ENCODE measurements at places on chromosomes 7 and 10.

GRCh38 chr10:89327803-89328441, at the start of gene IFIT3:
Gene IFIT3, plus strand, starts transcription at chr10:89327997. Its CDS starts 77 bp downstream, at chr10:89328074.
- peak; percentile 86 for DNase-seq

DNA sequence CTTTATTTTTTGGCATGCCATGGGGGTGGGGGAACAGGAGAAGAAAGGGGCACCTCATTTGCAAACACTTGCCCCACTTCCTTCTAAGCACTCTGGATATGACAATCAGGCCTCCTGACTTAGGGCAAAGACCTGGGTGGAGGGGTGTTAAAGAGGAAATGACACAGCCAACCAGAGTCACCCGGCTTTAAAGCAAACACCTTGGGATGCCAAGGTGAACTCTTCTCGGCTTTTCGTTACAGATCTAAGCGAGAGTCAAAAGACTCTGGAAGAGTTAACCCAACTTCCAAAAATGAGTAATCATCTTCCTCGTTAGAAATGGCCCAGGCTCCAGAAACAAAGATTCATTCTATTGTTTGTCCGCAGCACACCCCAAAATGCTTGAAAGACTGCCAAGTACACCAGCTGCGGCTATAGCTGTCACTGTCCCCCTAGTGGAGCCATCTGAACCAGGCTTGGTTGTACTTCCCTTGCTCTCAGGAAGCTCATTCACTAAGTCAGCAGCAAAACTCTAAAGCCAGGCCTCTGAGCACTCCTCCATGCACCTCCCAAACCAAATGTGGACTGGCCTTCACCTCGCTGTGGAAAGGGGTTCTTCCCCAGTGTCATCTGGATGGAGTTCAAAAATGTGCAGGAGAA, 24.8 kb downstream of the FAM53B start:
- no peak for DNase-seq

DNA sequence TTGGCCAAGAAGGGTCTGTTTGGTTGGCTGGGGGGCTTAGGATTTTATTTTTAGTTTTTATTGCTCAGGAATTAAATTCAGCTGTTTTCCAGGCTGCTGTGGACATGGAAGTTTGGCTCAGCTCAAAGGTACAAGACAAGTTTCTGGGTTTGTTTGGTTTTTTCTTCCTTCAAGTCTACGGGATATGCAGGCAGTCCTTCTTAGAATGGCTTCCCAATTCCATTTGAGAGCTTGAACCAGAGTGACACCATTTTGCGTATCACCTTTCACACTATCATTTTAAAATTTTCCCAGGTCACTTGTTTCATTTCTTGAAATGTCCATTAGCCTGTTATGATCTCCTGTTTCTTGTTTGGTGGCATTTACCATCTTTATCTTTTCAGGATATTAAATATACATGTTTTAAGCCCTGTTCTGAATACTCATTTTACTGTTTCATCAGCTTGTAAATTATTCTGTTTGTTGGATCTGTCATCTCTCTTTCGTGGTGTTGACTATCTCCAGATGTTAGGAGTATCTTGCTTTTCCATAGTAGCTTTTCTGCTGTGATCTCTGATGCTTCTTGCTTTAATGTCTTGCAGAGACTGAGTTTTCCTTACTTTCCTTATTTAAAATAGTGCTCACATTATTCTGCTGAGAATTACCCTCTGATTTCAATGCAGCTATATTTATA, 9.4 kb upstream of the TMEM168 start:
- DNase-seq, result no peak

GRCh38 chr7:114922026-114922651, at the start of gene MDFIC:
Gene MDFIC, plus strand, starts transcription at chr7:114922094. Its CDS starts 940 bp downstream, at chr7:114923034.
- no peak for DNase-seq

DNA sequence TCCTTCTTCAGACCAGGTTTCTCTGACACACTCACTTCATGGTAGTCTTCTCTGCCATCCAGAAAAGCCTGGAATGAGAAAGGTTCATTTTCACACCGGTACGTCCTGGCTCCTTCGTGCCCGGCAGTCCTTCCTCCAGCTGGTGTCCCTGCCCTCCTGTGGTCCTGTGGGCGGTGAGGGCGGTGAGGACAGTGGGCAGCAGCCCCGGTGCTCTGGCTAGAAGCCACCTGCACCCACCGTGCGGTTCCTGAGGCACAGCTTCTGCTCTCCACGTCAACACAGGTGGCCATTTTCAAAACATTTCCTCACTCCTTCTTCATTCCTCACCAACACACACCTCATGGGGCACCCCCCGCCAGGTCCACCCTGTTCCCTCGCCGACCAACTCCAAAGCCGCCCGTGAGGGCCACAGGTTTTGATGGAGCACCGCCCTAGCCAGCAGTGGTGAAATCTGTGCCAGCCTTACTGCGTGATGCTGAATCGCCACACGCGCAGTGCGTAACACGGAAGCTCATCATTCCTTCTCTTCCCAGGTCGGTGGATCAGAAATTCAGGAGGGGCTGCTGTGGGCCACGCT, 251.4 kb upstream of the RNF32 start:
- DNase-seq, result no peak

GRCh38 chr10:89556600-89556999, 21.2 kb upstream of the SLC16A12 start:
- DNase-seq, result no peak

- DNase-seq, result no peak
These were observed 25.4 kb upstream of the PRXL2A start for GRCh38 chr10:80382989-80383388.

GRCh38 chr10:25661632-25662031, 272.4 kb upstream of the MYO3A start:
- no peak for DNase-seq

DNA sequence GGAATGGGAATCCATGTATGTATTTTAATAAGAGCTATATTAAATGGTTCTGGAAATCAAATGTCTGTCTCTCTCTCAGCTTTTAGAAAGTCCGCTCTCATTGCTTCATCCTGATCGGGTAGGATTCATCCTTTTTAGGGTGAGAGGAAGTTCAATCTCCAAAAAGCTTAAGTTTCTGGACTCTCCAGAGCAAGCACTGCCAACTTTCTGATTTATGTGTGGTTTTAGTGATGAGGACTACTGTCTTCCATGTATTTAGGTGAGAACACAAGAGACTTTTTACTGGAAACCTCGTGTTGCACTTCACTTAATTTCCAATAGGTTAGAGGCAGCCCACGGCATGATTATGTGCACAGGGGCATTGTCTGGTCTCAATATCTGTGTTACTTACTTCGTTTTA, 267.9 kb downstream of the SUGCT start:
- DNase-seq, result no peak

DNA sequence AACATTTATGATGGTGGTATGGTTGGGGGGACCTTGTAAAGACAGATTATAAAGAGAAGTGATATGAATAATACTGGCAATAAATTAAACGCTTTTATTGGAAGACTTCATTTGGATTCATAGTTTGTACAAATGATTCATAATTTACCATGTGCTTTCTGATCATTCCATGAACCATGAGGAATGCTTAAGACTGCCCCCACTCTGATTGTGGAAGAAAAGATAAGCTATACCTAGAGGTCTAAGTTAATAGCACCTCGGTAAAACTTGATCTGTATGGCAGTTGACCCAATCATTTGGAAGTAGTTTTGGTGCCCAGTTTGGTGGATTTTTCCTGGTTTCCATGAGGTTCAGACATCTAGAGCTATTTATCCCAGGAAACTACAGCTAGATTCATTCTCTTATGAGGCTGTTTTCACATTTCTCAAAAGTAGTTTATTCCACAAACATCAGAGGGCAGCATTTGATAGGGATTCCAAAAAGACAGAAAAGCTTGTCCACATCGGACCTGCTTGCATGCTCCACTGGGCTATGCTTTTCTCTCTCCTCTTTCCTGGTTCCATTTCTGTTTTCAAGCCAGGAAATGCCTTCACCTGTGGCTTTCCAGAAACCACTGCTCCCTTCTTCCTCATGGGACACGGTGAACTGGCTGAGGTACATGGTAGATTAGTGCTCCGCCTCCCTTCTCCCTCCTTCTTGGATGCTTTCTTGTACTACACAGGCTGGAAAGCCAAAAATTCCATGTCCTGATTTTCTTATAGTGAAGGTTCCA, 29.2 kb downstream of the TFAM start:
- DNase-seq, result peak; percentile 65

GRCh38 chr10:124343351-124344265, 75.1 kb downstream of the OAT start:
- DNase-seq, result no peak

GRCh38 chr10:126549344-126549743, 121.1 kb downstream of the C10orf90 start:
- no peak for DNase-seq

GRCh38 chr10:70774810-70775678, 10.1 kb downstream of the TBATA start:
- no peak for DNase-seq

GRCh38 chr10:78403781-78404180, 370.1 kb downstream of the RPS24 start:
- DNase-seq, result no peak

- DNase-seq, result no peak
These were observed 224.8 kb downstream of the FGFR2 start for GRCh38 chr10:121373411-121373810.

DNA sequence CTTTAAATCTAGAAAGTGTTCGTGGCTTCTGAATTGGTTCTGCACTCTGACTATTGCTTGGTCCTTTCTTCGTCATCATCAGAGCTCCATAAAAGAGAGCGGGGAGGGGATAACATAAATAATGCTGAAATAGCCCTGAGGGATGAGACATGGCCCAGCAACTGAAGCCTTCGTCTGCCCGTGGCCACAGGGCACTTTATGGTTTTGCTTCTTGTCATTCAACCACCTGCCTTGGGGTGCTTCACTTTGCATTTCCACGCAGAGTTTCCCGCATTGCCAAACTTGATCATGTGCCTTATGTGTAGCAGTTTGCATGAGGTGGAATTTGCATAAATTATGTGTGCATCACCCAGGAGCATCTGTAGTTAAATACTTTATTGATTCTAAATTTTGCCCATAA, 15.9 kb downstream of the GSTO2 start:
- no peak for DNase-seq

DNA sequence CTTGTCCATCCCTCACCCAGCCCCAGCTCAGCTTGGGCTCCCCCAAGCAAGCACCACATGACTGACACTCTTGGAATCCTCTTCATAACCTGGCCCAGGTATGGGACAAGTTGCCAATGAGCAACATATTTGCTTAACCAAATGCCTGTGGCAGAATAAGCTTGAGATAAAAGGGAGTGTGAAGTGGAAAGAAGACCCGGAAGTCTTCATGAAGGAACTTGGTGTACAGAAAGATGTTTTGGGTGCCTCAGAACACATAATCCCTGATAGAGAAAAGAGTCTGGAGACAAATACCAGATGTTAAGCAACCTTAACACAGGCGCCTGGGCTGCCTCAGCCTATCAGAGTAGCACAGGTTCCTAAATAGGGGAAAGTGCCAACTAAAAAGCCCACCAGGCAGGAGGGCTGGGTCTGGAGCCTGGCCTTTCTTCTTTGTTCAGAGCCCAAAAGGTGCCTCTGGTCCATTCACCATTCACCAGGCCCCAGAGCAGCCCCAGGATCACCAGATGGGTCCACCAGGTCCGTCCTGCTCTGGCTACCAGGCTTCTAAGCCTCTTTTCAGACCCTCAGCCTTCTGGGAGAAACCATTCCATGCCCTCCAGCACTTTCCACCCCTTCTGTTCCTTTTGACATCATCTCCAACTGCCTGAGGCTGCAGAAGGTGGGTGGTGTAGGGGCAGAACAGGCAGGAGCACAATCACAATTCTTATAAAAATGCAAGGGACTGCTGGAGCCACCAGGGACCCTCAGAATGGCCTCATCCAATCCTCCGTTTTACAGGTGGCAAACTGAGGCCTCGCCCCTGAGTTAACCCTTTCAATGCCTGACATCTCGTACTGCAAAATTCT, 22.6 kb downstream of the KCNMA1 start:
- no peak for DNase-seq

DNA sequence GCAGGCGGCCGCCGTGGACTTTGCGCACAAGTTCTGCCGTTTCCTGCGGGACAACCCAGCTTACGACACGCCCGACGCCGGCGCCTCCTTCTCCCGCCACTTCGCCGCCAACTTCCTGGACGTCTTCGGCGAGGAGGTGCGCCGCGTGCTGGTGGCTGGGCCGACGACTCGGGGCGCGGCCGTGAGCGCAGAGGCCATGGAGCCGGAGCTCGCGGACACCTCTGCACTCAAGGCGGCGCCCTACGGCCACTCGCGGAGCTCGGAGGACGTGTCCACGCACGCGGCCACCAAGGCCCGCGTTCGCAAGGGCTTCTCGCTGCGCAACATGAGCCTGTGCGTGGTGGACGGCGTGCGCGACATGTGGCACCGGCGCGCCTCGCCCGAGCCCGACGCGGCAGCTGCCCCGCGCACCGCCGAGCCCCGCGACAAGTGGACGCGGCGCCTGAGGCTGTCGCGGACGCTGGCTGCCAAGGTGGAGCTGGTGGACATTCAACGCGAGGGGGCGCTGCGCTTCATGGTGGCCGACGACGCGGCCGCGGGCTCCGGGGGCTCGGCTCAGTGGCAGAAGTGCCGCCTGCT, 14.1 kb downstream of the SH2B2 start:
- no peak for DNase-seq

DNA sequence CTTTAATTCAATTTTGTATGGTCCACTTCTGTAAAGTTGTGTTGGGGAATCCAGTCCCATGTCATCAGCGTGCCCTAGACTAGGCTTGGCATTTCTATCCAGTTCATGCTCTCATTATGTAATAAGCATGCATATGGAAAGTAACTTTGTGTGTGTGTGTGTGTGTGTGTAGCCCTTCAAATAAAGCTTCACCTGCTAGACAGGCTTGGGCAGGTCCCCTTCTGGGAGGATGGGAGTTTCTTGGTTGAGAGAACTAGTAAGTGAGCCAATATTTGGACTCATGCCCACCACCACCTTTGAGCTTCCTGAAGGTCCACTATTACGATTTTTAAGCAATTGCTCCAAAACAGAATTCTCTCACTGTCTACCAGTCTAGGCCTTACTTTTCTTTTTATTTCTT, 6.9 kb downstream of the BZW2 start:
- DNase-seq, result no peak

DNA sequence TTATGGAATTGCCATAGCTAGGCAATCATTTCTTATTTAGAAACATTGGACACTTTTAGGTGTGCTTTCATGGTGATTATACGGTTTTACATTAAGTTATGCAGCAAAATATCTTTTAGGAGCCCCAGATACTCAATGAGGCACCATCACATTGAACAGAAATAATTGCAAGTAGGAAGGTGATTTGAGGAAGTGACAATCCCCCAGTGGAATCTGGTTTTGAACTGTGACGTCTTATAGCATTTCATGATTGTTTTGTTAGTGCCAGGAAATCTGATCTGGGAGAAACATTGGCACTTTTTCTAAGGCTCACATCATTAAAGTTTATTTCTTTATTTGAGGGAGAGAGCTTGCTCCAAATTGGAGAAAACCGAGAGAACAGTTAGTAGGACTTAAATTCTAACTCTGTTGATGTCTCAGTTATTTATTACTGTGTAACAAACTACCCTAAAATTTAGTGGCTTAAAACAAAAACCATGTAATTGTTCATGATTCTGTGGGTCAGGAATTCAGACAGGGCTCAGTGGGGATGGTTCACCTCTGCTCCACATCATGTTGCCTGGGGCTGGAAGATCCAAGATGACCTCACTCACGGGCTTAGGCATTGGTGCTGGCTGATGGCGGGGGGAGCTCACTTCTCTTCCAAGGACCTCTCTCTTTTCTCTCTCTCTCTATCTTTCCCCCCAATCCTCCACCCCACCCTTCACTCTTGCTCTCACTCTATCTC, 78.2 kb upstream of the STEAP1B start:
- DNase-seq, result no peak

- DNase-seq, result no peak
These were observed 103.1 kb upstream of the NANOS1 start for GRCh38 chr10:118926441-118926840.

GRCh38 chr7:155002411-155003091, 373 bp downstream of the PAXIP1 start:
- DNase-seq, result peak; percentile 4

Measured in GM04504 (cell line).